T-helper 17 cell (primary cell): ENCODE measurements at places on chromosomes 3 and 15.
A peak's percentile ranks its signal among the peaks of the same experiment; 100 is the strongest.

DNA sequence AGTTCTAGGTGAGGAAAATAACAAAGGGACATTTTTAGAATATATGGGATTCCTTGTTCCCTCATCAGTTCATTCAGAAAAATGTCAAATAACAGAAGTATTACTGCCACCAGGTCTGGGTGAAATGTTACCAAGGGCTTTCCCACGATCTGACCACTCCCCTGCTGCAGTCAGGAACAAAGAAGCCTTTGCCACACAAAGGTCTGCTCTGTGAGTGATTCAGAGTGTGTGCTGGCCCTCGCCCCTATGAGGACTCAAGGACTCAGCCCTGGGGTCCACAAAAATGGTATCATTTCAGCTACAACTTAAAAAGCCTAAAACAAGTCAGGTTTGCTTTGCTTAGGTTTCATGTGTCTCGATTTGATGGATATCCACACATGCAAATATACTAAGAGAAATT is 5.0 kb downstream of the MKRN3 start:
- DNase-seq = no peak

DNA sequence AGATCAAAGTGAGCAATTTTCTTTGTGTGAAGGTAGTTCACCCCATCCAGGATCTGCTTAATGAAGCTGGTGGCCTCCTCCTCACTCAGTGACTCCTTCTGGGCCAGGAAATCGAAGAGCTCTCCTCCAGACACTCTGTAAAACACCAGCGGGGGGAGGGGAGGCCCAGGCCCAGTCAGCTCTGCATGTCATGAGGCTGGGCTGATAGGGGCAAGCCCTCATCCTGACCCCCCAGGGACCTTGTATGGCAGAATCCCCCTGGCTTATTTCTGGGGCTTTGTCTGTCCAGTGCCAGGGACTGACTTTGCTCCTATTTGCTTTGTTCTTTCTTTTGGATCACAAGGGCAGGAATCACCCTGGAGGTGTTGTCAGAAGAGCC is 74.9 kb downstream of the DAPK2 start:
- DNase-seq = no peak

DNA sequence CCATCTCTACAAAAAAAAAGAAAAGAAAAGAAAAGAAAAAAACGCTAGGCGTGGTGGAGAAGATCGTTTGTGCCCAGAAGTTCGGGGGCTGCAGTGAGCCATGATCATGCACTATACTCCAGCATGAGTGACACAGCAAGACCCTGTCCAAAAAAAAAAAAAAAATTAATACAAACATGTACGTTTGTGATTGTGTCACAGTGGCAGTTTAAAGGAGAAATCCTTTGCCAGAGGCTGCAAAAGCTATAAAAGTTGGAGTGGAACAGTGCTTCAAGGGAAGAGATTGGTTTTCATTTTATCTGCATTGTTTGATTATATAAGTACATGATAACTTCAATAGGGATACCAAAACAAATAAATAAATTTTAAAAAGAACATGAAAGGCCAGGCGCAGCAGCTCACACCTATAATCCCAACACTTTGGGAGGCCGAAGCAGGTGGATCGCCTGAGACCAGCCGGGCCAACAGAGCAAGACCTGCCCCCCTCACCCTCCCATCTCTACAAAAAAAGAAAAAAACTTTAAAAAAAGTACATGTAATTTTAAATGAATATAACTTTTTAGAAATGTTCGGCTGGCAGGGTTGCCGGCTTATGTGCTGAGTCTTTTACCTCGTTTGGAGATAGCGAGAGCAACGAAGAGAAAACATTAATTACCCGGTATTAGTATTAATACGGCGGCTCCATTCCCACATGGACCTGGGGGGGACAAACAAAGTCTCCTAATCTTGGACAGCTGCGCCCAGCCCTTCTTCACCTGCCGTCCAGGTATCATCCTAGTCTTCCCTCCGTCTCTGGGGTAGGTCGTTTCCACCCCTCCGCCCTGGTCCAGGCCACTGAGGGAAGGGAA is 573 bp upstream of the DIS3L start:
- DNase-seq = no peak

DNA sequence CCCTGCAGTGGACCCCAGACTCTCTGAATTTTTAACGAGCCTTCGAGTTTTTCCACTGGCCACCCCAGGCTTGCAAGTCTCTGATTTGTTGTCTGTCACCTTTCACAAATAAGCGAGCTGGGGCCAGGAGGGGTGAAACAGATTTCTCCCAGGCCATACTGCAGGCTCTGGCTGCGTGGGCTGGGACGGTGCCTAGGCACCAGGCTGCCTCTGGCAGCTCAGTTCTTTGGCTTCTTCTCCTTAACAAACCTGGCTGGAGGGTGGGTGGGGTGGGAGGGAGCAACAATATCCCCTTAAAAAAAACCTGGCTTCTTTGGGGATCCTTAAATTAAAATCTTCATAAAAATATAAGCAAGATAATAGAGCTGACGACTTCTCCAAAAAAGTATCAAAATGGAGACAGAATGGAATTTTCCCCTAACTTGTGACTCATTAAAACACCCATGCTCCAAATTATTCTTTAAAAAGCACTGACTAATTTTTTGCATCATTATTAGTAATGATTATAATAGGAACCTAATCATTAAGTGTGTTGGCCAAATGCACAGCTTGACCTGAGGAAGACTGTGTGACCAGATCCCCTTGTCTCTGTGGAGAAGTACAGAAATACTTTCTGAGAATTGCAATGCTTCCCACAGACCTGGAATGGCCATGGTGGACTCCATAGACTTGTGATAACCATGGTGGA is 84.1 kb downstream of the SNRK start:
- no peak for DNase-seq

DNA sequence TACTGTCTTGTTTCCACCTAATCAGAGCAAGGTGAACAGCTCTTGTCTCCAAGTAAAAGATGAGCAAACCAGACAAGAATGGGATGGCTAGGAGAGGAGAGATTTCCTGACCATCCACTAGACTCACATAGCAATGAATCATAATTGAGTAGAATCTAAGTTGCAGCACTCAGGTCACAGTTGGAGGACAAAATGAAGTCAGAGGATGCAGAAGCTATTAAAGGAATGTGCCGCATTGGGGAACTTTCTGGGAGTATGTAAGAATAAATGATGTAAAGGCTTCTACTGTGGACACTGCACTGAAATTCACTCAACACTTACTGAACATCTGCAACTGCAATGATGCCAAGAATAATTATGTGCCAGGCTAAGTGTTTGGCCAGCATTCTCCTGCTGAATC is 217.4 kb upstream of the WNT5A start:
- no peak for DNase-seq

GRCh38 chr3:69901802-69902201 is 97.7 kb upstream of the SAMMSON start:
- DNase-seq = no peak

DNA sequence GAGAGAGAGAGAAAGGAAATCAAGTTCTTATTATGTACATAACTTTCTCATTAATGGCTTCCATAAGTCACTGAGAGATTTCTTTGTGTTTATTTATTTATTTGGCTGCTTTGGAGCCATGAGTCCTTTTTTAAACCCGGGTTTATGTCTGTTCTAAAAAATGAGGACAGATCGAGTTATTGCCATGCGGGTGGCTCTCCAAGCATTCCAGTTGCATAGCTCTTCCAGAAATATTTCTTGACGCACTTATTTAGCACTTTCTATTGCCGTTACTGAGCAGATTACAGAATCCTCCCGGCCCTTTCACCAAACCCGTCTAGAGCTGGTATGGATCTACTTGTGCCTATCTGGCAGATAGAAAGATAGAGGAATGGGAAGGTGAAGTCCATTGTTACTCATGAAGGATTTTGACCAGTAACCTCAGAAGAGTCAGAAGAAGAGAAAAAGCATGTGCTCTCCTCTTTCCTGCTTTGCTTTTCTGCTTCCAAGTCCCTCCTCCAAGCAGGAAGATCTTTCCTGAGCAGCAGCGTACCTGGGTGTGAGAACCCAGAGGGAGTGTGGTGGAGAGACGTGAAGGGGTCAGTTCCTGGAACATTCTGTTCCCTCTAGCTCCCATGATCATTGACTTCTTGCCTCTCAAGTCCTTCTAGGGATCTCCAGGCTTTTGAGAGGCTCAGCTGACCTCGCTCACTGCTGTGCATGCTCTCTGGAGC is 112.8 kb downstream of the LPP start:
- no peak for DNase-seq

DNA sequence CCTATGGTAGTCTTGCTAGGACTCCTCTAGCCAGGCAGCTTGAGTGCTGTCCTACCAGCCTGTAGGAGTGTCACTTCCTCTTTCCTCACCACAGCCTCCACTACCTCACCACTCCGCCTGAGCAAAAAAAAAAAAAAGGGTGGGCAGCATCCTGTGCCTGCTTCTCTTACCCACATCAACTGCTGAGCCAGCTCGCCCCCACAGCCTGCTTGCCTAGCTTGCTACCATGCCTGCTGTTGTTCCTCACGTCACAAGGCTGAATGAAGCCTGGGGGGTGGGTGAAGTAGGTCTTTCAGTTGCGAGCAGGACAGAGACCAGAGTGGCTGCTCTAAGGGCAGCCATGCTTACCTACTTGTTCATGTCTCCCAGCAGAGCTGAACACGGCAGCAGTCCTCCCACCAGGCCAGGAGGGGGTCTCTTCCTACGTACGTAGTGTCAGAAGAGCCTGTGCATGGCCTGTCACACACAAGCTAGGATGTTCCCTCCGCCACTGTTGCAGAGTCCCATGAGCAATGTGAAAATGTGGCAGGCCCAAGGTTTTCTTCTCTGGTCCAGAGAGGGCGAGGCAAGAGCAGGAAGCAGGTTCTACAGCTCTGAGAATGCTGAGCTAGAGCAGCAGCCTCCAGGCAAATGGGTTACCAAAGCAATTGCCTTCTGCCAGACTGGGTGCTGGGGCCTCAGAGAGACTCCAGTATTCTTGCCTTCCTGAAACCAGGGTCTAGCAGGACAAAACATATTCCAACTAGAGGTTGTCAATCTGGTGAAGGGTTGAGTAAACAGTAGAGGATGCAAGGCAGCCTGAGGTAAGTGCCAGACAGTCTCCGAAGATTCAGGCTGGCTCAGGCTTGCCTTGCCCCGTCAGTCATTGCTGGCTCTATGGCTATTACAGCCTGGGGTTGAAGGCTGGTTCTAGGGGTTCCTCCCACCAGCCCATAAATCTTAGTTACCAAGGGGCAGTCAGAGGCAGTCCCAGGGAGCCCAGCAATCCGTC is 8.1 kb downstream of the PPM1M start:
- DNase-seq = peak; percentile 75

DNA sequence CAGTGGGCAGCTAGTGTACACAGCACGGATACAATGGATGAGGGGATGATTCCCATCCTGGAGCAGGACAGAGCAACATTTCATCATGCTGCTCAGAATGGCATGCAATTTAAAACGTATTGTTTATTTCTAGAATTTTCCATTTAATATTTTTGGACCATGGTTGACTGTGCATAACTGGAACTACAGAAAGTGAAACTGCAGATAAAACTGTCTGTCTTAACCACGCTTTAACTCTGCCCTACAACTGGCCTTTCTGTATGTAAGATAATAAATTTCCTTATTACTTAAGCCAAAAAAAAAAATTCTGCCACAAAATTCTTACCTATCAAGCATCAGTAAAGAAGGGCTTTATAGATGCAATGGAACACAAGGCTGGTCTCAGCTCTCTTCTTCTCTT is 33.4 kb downstream of the AP3S2 start:
- no peak for DNase-seq

DNA sequence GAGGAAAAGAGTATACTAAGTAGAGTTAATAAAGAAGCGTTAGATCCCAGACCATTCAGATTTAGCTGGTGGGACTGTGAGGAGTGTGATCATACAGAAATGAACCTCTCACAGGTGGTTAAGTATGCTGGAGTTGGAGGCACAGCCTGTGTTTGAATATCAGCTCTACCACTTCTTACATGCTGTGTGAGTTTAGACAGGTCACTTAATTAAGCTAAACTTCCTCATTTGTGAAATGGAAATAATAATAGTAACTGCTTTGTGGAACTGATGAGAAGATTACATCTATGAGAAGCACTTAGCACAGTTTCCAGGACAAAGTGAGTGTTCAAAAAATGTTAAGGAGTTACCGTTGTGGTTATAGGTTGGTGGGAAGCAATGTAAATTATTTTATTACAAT is 8.4 kb downstream of the ACP3 start:
- DNase-seq = no peak

GRCh38 chr15:80804970-80805495 is 25.9 kb downstream of the CEMIP start:
- no peak for DNase-seq

- no peak for DNase-seq
Observed at GRCh38 chr3:25610167-25610566, 54.5 kb downstream of the TOP2B start.
